ENCODE measurements at places on chromosomes 4 and X.

GRCh38 chr4:169150806-169151205, 120.0 kb downstream of the SH3RF1 start:
- DNase-seq = no peak

- DNase-seq = no peak
Observed at GRCh38 chr4:113844369-113844768, 82.8 kb upstream of the CAMK2D start.

DNA sequence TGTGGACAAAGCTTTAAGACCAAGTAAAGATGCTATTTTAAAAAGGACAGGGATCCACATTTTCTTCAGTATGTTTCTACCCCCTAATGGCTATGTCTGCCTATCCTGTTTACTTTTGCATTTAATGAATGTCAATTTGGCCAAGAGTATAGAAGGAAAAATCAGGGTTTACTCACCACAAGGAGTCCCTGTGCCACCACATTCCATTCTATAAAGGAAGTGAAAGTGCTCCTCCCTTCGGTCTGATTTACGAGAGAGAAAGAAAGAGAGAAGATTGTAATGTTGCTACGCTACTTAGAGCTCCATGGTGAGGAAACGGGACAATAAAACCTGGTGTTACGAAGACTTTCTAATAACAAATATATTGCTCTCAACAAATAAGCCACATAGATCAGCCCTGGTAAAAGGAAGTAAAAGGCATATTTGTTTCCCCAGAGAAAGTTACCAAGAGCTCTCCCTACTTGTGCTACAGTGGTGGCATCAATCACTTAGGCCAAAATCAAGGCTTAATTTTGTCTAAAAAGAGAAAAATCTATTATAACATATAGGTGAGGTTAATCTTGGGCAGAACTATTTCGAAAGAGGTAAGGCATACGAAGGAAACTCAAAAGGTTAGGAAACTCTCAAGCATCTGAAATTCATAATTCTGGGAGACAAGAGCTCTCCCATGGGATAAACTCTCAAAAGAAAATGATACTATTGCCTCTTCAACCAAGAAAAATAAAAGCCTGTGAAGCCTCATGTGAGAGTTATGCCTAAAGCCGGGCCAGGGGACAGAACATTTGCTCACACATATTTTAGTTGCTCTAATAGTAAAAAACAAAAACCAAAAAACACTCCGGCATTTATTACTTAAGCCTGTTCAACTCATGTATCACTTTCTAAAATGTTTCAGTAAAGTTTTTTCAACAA, 29.5 kb downstream of the TAPT1 start:
- DNase-seq = no peak

DNA sequence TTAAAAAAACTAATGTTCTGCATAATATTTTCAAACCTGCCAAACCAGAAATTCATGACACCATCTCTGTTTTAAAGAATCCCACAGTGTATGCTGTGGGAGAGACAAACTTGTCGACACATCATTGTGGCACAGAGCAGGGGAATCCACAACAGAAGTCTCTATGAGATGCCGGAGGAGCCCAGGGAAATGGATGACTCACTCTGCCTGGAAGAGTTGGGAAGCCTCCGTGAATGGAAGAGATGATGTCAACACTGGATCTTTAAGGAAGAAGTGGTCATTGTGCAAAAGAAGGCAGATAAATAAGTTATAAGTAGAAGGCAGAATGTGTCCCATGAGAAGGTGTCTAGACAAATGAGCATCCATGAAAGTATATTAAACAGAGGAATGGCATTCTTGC, 595.1 kb downstream of the RAB28 start:
- DNase-seq = no peak

DNA sequence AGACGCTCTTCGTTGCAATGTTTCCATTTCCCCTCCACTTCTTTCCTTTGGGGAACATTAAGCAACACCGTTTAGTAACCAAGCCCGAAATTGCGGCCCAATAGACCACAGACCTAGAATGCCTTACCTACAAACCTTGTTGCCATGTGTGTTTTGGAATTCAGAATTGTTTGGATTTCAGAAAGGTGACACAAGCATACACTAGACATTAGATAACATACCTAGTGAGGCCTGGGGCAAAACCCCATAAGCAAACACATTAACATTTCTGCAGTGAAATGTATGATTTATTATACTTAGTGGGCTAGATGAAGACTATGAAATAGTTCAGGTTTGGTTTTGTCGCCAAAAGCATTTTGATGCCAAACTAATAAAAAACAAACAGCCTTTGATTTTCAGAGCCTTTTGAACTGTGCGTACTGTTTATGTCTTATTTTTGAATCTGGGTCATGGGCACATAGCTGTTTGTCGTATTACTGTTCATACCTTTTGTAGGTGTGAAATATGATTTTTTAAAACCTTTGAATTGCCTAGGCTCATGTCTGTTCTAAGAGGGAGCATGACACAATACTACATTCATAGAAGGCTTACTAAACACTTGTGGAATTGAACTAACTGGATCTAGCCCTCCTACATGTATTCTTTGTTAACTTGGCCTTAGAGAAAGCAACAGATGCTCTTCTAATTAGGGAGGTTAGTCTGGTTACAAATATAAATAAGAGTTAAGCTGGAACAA, 88.6 kb upstream of the TMEM164 start:
- no peak for DNase-seq

GRCh38 chr4:63831590-63832155, 577.6 kb downstream of the TECRL start:
- DNase-seq = no peak

GRCh38 chr4:79364061-79364460, 38.2 kb upstream of the NAA11 start:
- DNase-seq = no peak

DNA sequence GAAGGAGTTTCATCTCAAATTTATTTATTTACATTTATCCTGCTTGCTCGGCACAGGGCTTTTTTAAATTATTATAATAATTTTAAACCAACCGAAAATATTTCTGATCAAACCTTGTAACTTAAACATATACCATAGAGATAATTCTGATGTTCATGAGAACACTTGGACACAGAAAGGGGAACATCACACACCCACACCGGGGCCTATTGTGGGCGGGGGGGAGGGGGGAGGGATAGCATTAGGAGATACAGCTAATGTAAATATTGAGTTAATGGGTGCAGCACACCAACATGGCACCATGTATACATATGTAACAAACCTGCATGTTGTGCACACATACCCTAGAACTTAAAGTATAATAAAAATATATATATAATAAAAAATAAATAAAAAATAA, 2.9 kb downstream of the ANXA5 start:
- DNase-seq = no peak

Data from stimulated activated CD4-positive, alpha-beta T cell treated with anti-CD3 and anti-CD28 coated beads, Interleukin-2, amount 100 ng/mL, for 48 hours (primary cell).